Spleen (tissue), 13 donors: ENCODE measurements at places on chromosomes 2 and 18. TPM values are rescaled to one million over a fixed set of nuclear protein-coding genes. Genes with fewer than 3 reads are reported as not detected.

- H3K4me3 ChIP-seq: no peak overlapping the region
- H3K36me3 ChIP-seq: peaks cover 59% of the 10 kb centered on the region
- no peaks in the 10 kb centered on the region for H3K27me3 ChIP-seq
- H3K4me1 ChIP-seq: no peaks in the 10 kb centered on the region
- H3K27ac ChIP-seq: no peak overlapping the region
These were observed 43.5 kb upstream of the ELAC1 start for GRCh38 chr18:50924372-50924771.

Gene MYOM1
- 1.5 TPM for total RNA-seq

Gene GBX2
- total RNA-seq: not detected

Gene CSRNP3
- 3.4 TPM for total RNA-seq

Gene ANKRD53
- 0.88 TPM for total RNA-seq

Gene KCNF1
- 1.2 TPM for total RNA-seq

DNA sequence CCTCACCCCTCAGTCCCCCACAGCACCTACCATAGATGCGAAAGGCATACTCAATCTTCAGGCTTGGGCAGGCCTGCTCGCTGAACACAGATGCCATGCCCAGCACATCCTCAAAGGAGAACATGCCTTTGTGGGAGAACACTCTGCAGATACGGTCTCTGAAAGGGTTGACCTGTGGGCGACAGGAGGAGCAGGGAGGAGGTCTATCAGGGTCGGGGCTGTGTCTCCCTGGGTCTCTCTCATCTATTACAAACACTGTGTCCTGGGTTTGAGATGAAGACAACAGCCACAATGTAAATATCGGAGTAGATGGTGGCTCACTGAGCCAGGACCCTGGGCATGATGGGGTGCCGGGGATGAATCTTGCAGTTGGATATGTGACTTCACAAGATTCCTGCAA is 46.0 kb downstream of the CIB4 start:
- H3K4me3 ChIP-seq: no peak overlapping the region
- no peak overlapping the region for H3K27ac ChIP-seq
- H3K36me3 ChIP-seq: no peaks in the 10 kb centered on the region
- DNase-seq: peak; percentile 41
- no peaks in the 10 kb centered on the region for H3K4me1 ChIP-seq
- peaks cover 41% of the 10 kb centered on the region for H3K27me3 ChIP-seq

DNA sequence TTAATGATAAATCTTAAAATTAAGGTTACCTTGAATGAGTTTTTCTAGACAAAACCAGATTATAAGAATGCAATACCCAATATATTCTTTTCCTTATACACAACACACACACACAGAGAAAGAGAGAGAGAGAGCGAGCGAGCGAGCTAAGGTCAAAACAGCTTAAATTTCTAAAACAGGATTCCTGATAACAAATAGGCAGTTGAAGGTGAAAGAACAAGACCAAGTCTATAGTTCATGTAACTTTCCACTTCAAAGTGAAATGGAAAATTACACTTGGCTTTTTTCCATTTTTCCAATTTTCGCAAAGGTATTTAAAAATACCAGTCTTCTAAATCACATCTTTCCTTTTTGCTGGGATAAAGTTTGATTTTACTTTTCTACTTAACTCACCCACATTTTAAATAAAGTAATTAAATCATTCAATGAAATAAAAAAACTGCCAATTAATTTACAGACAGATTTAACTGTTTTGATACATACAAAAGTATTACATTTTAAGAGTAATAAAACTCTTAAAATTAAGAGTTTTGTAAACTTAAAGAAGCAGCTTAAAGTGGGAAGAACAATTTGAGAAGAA is 98.8 kb downstream of the COBLL1 start:
- peaks cover 3% of the 10 kb centered on the region for H3K4me1 ChIP-seq
- no peak overlapping the region for H3K27ac ChIP-seq
- H3K36me3 ChIP-seq: no peaks in the 10 kb centered on the region
- DNase-seq: no peak
- H3K4me3 ChIP-seq: no peak overlapping the region

DNA sequence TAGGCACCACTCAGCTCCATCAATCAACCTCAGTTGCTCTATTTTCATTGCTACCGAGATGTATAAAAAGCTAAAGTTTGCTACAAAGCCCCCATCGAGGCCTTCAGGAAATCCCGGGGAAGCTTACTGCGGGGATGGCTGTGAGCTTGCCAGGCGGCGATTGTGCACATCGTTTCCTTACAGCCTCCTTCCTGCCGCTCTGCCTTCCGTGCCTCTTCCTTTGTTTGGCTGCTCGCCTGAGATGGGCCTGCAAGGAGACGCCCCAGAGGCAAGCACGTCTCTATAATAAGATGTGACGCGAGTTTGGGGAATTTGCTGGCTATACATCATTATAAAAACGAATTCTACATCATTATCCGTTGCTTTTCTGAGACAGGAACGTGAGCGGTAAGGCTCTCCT is 41.6 kb downstream of the DHRS9 start:
- no peak for DNase-seq
- no peak overlapping the region for H3K4me3 ChIP-seq
- H3K27ac ChIP-seq: no peak overlapping the region
- no peaks in the 10 kb centered on the region for H3K27me3 ChIP-seq

DNA sequence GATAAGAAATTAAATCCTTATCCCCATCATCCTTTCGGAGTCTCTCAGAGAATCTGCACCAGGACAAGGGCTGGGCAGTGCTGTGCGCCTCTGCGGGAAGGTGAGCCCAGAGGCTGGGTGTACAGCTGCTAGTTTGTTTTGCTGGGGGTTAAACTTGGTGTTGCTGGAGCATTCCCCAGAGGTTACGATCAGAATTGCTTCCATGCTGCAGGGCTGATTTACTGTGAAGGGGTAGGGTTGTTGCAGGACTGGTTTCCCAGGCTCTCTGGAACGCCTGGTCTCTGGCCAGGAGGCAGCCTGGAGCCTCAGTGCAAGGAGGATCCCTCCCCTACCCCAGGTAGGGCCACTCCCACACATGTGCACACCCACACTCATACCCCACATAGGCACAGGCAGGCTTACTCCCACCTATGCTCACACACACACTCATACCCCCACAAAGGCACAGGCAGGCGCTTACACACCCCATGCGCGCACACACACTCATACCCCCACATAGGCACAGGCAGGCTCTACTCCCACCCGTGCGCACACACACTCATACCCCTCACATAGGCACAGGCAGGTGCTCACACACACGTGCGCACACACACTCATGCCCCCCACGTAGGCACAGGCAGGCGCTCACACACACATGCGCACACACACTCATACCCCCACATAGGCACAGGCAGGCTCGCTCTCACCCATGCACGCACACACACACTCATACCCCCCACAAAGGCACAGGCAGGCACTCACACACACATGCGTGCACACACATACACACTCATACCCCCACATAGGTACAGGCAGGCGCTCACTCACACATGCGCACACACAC is 11.3 kb downstream of the CNNM4 start:
- H3K36me3 ChIP-seq: no peaks in the 10 kb centered on the region
- H3K4me1 ChIP-seq: peaks cover 48% of the 10 kb centered on the region
- DNase-seq: no peak
- H3K27ac ChIP-seq: no peak overlapping the region
- H3K27me3 ChIP-seq: no peaks in the 10 kb centered on the region

DNA sequence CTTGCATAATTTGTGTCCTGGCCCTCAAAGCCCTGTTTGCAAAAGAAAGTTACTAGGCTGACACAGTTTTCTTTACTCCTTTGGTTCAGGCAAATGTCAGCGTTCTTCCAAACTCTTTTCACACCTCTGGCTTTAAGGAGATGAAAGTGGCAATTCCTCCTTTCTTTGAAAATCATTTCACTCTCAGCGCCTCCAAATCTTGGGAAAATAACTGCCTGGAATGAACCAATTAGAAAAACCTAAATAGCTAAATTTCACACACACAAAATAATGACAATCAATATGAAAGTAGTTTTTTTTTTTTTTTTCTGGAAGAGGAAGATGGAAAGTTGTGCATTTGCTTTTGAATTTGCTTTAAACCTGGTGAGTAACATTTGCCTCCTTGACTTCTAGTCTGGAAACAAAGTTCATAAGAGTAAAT is 1.7 kb downstream of the MEIS1 start:
- DNase-seq: no peak
- peaks cover 100% of the 10 kb centered on the region for H3K27me3 ChIP-seq
- peaks cover 81% of the 10 kb centered on the region for H3K4me1 ChIP-seq
- H3K36me3 ChIP-seq: no peaks in the 10 kb centered on the region
- H3K27ac ChIP-seq: peak overlapping the region; percentile 90
